ENCODE measurements at places on chromosomes 6 and 20. TPM values are rescaled to one million over a fixed set of nuclear protein-coding genes. Genes with fewer than 3 reads are reported as not detected.

DNA sequence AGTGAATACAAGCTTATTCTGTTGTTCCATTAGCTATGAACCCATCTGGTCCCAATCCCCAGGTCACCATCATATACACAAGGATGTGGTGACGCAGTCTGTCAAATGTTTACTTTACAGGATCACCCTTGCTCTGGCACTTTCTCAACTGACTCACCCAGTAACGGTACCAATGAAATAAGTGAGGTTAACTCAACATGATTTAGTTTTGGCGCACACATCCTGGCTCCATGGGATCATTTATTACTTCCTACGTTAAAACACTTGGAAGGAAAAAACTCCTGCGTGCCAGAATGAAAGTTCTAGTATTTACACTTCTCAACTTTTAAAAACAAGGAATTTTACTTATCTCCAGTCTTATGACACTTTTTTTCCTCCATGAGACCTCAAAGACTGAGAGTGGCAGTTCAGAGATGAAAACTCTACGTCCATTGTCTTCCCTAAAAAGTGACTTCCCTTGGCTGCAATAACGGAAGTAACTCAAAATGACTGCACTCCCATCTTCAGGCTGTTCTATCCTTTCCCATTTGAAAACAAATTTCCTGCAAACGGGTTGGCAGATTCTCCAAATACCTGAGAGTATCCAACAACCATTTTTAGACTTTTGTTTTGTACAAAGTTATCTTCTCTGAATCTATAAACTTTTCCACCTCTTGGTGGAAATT, 15.9 kb downstream of the AGPAT4 start:
- no peak for DNase-seq

The NKAIN2 gene
- 0.23 TPM for total RNA-seq

The TXLNB gene
- 1.1 TPM for total RNA-seq

The ARG1 gene
- total RNA-seq = 1.8 TPM

GRCh38 chr6:156957931-156958547, 180.9 kb downstream of the ARID1B start:
- DNase-seq = no peak

- no peak for DNase-seq
Observed at GRCh38 chr6:132320007-132320406, 81.3 kb downstream of the MOXD1 start.

The RRAGD gene
- total RNA-seq = 31.3 TPM

The KIF3B gene
- 26.2 TPM for total RNA-seq

DNA sequence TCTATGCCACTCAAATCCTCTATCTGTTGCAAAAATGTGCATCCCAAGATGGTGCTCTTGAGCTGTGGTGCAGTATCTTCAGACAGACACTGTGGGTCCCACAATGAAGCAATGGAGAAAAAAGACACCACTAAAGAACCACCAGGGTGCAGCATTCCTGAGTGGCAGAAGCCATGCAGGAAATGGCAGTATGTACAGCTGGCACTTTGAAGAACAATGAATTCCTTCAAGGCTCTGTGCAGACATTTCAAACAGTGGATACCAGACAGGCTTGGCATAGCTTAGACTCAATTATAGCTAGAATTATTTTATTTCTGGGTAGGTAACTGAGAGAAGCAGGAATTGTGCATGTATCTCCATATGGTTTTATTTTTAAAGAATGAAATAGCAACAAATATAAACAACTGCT, 24.0 kb upstream of the HDAC2 start:
- DNase-seq = no peak

The CST7 gene
- 2.5 TPM for total RNA-seq

The SUMO4 gene
- 0.88 TPM for total RNA-seq

DNA sequence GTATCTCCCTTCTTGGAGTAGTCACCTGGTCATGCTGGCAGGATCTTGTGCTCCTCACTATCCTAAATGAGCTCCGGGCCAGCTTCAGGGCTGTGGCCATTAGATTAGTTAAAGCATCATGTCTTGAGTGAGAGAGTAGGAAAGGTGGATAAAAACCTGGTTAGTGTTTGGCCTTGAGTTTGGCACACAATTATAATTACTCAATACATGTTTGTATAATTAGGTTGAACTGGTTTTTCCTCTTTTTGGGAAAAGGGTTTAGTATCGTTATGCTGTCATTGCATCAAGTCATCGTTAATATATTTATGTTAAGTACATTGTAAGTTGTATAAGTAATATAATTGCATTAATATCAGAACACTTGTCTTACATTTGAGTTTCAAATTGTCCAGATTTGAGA, 126.3 kb downstream of the CDKAL1 start:
- no peak for DNase-seq

The OPN5 gene
- total RNA-seq = not detected
